ENCODE measurements at places on chromosomes 2 and 18.

DNA sequence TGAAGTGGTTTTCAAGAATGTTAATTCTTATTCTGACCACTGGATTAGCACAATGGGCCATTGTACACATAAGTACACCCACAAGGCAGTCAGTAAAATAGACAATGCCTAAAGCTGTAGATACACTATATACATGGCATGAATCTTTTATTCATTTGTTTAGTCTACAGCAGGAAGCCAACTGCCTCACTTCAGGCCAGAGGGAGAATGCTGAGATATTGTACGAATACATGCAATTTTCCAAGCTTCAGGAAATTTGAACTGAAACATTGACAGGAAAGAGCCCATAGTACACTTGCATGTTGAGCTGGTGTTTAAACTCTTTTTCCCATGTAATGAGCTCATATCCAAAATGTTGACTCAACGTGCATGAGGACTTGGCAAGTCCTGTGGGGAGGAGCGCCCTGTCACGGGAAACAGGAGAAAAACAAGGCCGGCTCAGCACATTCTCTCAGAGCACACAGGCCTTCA lies 111.6 kb upstream of the CYP1B1 start:
- DNase-seq = no peak

DNA sequence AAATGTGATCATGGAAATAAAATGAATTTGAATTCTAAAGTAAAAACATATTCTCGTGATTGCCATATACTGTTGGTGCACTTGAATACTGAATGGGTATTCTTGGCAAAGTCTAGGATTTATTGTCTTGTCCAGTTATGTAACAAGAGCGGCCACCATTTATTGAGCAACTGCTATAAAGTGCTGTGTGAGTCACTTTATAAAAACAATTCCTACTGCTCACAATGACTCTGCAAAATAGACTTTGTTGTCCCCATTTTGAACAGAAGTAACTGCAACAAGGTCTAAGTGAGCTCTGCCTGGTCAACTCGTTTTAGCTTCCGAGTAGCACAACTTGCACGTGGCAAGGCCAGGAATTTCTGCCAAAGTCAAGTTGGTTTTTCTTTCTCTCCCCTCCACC lies 995.6 kb upstream of the FANCL start:
- no peak for DNase-seq

GRCh38 chr18:8786483-8787370 lies 81.4 kb downstream of the MTCL1 start:
- DNase-seq = no peak

DNA sequence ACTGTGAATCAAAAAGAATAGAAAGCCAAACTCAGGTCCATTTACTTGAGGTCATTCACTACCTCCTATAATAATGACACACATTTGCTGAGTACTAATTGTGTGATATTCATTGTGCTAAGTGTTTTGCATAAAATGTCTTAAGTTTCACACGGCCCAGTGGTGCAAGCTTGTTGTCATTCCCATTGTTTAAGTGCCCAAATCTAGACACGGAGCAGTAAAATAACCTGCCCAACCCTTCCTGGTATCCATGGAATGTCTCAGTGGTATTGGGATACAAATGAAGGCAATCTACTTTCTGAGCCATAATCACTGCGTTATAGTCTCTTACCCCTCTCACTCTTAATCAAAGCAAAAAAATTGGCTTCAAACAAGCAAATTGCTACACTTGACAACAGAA lies 233.3 kb downstream of the NCKAP5 start:
- DNase-seq = no peak

GRCh38 chr2:223166983-223167650 lies 115.1 kb downstream of the KCNE4 start:
- no peak for DNase-seq

- DNase-seq = no peak
Observed at GRCh38 chr2:217555081-217555876, 447.5 kb downstream of the TNS1 start.

GRCh38 chr18:76546088-76546435 lies 51.0 kb upstream of the ZNF516 start:
- no peak for DNase-seq

DNA sequence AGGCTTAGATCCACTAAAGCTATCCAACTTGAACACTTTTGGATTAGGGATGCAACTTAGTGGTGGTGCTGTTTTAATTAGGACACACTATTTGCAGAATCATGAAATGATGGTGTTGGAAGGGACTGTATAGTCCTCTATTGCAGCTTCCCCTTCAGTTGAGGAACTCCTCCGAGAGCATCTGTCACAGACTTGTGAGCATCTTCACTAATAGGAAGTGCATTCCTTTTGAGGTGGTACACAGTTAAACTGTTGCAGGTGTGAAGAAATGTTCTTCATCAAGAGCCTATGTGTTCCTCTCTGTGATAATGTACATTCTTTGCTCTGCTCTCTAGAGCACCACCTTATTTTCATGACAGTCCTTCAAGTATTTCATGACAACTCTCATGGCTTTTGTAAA lies 197.4 kb downstream of the CAMKMT start:
- DNase-seq = no peak

- no peak for DNase-seq
Observed at GRCh38 chr2:197308996-197309690, 1.4 kb downstream of the ANKRD44 start.

- no peak for DNase-seq
Observed at GRCh38 chr2:145799595-145800108, 1279.7 kb upstream of the ZEB2 start.

GRCh38 chr2:224954980-224955379 lies 87.3 kb downstream of the DOCK10 start:
- no peak for DNase-seq

GRCh38 chr2:104412384-104412783 lies 441.5 kb upstream of the POU3F3 start:
- no peak for DNase-seq

DNA sequence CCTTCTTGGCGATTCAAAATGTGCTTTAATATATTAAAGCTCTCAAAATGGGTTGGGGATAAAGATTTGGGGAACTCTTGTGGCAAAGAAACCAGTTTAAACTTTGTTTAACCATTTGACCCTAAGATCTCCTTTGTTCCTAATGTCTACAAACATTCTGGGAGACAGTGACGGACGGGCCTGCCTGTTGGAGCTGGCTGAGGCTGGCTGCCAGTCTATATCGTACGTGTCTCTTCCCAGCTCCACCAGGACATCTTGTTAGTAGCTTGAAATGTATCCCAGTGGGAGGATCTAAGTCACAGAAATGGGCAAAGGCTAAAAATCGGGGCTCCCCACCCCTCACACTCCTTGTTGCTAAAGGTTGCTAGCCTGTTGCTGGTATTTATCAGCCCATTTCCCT lies 30.7 kb downstream of the ZNF532 start:
- no peak for DNase-seq

DNA sequence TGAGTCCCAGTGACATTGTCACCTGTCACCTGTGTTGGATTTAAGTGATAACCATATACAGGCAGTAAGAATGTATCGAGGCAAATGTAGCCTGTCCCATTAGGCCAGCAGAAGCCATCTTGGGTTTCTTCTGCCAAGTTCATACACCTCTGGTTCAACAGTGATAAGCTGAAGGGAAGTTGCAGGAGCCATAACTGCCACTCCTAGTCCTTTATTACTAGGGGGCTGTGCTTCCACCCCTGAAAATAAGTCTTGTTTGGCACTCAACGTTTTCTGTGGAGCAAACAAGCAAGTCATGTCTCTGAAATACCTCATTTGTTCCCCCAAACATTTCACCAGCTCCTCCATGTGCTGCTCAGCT lies 58.1 kb upstream of the ALPP start:
- no peak for DNase-seq

DNA sequence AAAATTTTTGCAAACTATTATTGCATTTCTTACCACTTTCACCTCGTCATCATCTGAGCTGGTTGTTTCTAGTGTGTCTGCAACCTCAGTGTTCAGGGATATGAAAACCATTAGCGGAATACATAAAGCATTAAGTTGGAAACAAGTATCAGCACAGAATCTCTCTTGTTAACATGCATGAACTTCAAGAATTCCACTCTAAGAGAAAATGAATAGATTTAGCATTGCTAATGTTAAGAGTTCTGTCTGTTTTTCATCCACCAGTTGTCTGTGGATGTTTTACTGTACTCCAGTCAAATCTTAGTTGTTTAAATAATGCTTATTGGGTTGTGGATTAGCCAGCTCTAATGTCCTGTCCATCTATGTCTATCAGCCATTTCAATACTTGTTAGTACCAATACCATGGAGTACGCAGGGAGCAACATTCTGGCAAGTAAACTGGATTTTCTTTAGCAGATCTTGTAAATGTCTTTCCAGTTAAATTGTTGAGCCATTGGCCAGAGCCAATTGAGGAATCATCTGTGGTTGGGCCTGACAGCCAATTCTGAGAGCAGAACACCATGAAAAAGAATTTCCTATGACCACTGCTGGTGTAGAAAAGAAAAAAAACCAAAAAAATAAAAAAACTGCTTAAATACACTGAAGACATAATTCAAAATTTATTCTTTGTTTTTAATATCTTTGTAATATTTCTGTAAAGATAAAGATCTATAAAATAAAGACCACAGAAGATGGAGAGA lies 82.5 kb downstream of the SLC8A1 start:
- DNase-seq = no peak

DNA sequence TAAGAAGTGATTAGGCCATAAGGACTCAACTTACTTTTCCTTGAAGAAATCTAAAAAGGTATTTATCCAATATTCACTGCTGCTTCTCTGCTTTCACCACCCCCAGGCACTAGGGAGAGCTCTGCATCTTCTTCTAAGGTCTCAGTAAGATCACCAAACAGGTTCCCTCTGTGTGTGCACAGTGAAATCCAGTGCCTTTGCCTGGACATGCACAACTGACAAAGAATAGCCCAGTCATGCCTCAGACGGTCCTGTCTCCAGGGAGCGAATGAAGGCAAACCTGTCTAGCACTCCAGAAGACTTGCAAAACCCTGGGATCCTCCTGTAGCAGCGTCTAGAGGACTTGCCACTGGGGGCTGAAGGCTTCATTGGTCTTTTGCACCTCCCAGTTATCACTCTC lies 344.5 kb upstream of the LRATD1 start:
- no peak for DNase-seq

- DNase-seq = no peak
Observed at GRCh38 chr2:11121099-11121822, 34.0 kb upstream of the SLC66A3 start.

DNA sequence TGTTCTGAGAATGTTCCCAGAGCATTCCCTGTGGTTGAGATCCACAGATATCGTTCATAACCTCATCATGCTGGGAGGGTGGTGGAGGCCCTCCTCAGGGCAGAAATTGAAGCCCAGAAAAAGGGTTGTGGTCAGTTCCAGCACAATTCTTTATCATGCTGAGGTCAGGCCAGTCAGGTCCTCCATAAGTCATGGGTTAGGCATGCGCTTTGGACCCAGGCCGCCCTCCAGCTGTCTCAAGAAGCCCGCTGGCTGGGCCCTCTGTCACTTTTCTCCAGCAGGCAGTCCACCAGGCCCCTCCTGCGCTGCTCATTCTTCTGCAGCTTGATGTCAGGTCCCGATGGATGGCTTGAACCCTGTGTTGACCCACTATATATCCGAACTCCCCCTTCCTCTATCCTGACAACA lies 151.1 kb upstream of the NT5C1B start:
- DNase-seq = no peak

DNA sequence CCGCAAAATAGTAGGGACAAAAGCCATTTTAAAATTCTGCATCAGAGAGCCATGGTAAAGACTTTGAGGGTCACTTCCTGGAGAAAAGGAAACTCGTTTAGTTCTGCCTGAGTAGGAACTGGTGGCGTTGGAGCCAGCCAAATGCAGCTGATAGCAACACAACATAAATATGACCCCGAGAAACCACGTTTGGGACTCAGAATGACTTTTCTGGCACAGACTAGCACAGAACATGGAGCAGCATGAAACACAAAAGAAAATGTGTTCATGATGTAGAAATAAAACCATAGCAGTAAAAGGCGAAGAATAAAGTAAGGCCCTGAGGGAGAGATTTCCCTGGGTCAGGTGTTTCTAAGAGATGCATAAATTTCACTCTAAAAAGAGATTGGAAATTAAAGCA lies 149.2 kb upstream of the KLHL29 start:
- DNase-seq = no peak

DNA sequence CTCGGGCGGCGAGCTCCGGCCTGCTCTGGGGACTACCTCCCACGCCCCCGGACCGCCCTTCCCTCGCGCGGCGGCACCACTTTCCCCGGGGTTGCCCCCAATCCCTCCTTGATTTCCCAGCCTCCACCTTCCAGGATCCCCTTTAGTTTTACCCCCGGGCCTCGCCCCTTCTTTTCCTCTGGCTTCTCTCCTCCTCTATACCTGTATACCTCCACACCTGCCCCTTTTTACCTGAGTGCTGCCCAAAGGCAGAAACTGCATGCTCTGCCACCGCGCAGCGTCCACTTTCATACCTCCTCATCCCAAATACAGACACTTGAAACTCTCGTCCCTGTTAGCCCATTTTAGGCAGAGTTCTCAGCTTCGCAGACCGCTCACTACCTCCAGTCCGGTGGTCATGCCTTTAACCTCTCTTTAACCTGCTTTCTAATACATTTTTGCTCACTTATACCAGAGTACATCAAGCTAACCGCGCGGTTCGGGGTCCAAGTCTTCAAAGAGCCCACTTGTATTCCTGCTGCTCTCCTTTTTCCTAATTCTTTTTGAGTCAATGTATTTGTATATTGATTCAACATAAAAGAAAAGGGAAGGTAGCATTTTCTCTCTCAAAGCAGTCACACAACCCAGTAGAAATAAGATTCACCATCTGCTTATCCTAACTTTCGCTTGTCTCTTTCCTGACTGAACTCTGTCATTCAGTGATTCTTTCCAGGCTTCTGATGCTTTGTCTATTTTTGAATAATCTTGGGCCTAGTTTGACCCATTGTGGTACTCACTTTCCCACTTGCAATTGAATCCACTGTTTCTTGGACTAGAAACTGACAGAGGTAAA lies 901 bp downstream of the SPOPL start:
- no peak for DNase-seq

DNA sequence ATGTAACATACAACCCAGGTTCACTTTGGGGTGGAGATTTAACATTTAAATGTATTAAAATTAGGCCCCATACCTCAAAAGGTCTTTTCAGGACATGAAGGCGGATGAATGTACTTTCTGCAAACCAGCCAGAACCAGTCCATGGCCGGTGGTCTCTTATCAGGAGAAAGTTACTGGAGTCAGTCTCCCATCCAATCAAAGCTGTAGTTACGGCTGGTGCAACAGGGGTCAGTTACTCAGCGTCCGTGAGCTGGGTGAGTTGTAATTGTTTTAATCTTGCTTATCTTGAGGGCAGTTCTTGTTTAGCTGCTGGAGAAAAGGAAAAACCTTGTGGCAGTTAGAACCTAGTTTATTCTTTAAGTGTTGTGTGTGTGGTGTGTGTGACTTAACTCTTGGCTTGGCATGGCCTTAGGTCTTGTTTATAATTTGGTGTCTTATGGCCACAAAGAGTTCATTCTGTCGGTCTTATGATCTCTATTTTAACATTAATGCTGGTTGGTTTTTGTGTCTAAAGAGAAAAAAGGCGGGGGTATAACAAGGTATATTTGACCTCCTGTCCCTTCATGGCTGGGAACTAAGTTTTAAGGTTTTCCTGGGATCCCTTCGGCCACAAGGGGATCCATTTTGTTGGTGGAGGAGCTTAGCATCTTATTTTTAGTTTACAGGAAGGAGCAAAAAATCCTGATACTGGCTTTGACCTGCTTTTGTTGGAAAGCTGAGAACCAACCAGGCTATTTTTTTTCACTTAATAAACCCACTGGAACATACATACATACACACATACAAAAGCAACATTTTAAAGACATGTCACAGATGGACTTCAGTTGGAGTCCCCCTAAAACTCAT lies 143.5 kb upstream of the NCK2 start:
- DNase-seq = no peak
